ENCODE measurements at places on chromosomes 6 and 20.

DNA sequence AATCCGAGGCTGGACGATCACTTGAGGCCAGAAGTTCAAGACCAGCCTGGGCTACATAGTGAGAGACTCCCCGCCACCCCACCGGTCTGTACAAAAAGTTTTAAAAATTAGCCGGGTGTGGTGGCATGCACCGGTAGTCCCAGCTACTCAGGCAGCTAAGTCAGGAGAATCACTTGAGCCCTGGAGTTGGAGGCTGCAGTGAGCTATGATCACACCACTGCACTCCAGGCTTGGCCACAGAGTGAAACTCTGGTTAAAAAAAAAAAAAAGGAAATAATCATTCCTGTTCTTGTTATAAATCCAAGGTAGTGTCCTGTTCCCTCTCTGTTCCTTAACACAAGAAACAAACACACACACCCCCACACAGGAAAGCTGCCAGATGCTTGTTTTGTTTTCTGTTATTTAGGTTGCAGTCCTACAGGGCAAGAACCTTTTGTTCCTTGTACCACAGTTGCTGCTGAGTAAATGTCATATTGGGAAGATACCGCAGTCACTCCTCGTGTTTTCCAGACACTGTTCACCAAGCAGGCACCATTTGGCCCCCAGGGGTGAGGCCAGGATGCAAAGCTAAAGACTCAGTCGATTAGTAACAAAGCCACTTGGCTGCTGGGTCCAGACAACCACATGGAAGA is 28.9 kb downstream of the ASIP start:
- DNase-seq = no peak
- H3K4me3 ChIP-seq = no peak overlapping the region
- peaks cover 11% of the 10 kb centered on the region for H3K36me3 ChIP-seq
- no peak overlapping the region for H3K27ac ChIP-seq
- no peaks in the 10 kb centered on the region for H3K27me3 ChIP-seq

GRCh38 chr6:6409397-6410030 is 89.1 kb upstream of the F13A1 start:
- H3K27ac ChIP-seq = no peak overlapping the region
- H3K4me3 ChIP-seq = no peak overlapping the region
- no peaks in the 10 kb centered on the region for H3K36me3 ChIP-seq
- H3K4me1 ChIP-seq = no peaks in the 10 kb centered on the region
- H3K27me3 ChIP-seq = peaks cover 23% of the 10 kb centered on the region

DNA sequence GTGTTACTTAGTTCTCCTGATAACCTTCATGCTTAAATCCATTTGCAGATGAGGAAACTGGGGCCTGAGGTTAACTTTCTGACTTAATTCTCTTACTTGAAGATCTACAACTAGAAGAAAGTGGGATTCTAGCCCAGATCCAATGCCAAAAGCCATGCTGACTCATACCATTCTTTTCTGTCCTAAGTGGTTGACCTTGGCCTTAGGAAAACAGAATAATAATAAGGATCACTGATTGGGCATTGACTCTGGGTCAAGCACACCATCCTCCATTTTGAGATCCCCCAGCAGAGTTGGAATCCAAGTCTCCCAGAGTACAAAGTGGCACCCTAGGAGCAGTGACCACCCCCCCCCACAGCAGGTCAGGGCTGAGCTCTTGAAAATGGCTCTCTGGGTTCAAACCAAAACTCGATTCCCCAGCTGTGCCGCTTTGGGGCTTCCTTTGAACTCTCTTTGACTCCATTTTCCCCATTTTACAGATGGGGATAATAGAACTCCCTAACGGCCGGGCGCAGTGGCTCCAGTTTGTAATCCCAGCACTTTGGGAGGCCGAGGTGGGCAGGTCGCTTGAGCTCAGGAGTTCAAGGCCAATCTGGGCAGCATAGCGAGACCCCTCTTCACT is 12.8 kb upstream of the ZNF217 start:
- peaks cover 21% of the 10 kb centered on the region for H3K4me1 ChIP-seq
- H3K4me3 ChIP-seq = no peak overlapping the region
- no peaks in the 10 kb centered on the region for H3K27me3 ChIP-seq
- no peak for DNase-seq
- no peak overlapping the region for H3K27ac ChIP-seq

DNA sequence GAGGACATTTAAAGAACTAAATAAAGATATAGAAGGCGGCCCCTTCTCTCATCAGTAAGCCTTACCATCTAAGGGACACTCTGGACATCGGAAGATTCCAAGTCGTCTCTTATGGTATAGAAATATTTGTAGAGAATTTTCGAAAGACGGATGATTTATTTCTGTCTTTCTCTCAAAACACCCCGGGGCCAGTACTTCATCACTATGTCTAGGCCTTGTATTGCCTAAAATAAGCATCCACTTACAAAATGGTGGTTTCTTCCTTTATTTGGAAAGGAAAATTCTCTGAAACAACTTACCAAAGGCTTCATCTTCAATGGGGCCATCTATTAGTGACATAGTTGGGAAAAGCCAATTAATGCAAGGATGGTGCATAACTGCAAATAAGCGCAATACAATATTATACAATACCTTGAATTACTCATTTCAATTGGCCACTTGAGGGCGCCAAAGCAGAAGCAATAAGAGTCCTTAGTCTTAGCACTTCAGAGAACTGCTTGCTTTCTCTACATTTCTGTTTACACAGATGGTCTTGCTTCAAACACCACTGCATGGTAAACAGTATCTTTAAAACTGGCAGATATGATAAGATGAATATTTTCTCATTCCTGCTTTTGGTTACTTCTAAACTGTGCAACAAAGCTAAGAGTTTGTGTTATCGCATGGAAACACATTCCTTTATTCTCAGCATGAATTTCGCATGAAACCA is 113.2 kb downstream of the VIP start:
- no peaks in the 10 kb centered on the region for H3K27me3 ChIP-seq
- H3K36me3 ChIP-seq = no peaks in the 10 kb centered on the region
- no peak overlapping the region for H3K27ac ChIP-seq

- peaks cover 6% of the 10 kb centered on the region for H3K36me3 ChIP-seq
- peak; percentile 79 for DNase-seq
- no peaks in the 10 kb centered on the region for H3K27me3 ChIP-seq
- peaks cover 14% of the 10 kb centered on the region for H3K4me1 ChIP-seq
Measured at GRCh38 chr6:168968228-168968627, 285.4 kb downstream of the THBS2 start.

DNA sequence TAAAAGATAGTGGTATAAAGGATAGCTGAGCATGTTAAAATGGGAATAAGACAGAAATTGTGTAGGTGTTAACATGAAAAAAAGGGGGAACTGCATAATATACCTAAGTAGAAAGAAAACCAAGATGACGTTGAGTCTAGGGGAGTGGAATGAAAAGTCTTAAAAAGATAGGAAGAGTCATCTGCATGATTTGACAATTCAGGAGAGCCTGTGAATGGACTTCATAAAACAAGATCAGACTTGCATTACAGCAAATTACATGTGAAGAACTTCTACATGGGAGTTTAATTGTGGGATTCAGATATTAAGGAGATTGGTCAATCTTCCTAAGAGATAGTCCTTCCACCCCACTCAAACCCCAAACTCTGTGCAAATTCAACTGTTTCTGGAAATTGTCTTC is 85.5 kb downstream of the WASF1 start:
- H3K4me3 ChIP-seq = no peak overlapping the region
- H3K27ac ChIP-seq = no peak overlapping the region
- peaks cover 9% of the 10 kb centered on the region for H3K4me1 ChIP-seq
- no peaks in the 10 kb centered on the region for H3K27me3 ChIP-seq
- no peaks in the 10 kb centered on the region for H3K36me3 ChIP-seq
- DNase-seq = no peak

DNA sequence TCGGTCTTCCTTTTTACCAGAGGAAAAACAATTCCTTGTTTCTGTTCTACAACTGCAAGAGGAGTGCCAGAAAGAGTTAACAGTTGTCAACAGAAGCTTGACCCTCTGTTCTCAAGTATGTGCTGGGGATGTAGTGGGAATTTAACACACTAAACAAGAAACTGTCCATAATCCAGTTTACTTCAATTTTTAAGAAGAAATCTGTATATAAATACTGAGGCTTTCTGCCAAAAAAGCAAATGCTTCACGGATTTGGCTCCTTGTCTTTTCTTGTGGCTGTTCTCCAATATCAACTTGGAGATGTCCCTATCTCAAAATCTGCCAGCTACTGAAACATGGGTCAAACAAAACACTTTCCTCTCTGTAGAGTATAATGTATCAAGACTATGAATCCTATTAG is 26.8 kb downstream of the REV3L start:
- H3K27ac ChIP-seq = no peak overlapping the region
- no peak for DNase-seq
- no peaks in the 10 kb centered on the region for H3K36me3 ChIP-seq
- no peaks in the 10 kb centered on the region for H3K4me1 ChIP-seq
- H3K4me3 ChIP-seq = no peak overlapping the region
- H3K27me3 ChIP-seq = no peaks in the 10 kb centered on the region

- no peaks in the 10 kb centered on the region for H3K36me3 ChIP-seq
- H3K4me3 ChIP-seq = no peak overlapping the region
- no peak overlapping the region for H3K27ac ChIP-seq
- no peak for DNase-seq
Measured at GRCh38 chr6:19830171-19830570, 7.0 kb upstream of the ID4 start.

GRCh38 chr20:63690898-63691710 is 5.3 kb upstream of the TNFRSF6B start:
- H3K36me3 ChIP-seq = peaks cover 96% of the 10 kb centered on the region
- H3K27me3 ChIP-seq = no peaks in the 10 kb centered on the region
- no peak for DNase-seq
- H3K27ac ChIP-seq = peak overlapping the region; percentile 83
- peaks cover 25% of the 10 kb centered on the region for H3K4me1 ChIP-seq

GRCh38 chr6:158405933-158406332 is 93.7 kb downstream of the TULP4 start:
- H3K36me3 ChIP-seq = peaks cover 14% of the 10 kb centered on the region
- no peak for DNase-seq
- H3K4me3 ChIP-seq = peak overlapping the region; percentile 43
- peak overlapping the region; percentile 82 for H3K27ac ChIP-seq
- H3K27me3 ChIP-seq = no peaks in the 10 kb centered on the region

DNA sequence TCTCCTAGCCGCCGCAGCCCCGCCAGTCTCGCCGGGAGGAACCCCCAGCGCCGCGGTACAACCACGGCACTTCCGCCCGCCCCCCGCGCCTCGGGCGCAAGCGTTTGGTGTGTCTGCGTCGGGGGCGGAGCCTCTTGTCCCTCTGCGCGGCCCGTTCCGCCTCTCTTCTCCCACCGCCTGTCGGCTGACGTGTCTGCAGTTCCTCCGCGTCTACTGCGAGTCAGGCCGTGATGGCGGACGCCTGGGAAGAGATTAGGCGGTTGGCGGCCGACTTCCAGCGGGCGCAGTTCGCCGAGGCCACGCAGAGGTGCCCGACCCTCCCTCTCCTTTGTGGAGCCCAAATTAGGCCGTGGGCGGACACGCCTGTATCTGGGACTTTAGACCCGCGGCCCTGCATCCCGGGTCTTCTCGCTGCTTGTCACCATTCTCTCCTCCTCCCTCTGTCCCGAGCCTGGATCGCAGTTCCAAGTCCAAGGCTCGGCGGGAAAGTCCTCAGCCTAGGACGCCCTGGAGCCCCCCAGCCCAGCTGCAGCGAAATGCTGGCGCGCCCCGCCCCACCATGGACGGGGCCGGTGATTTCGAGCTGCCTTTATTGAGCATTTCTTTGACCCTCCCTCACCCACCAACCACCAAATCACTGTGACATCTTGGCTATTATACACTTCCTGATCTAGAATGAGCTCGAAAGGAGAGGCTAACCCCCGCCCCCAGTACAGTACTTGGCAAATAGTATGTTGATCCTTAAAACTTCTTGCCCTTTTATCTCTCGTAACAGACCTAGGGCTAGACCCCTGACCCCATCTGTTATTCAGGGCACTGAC is at the start of gene UFL1:
Gene UFL1, plus strand, starts transcription at position 163 of the 821 bp plus-strand sequence. Its CDS starts 68 bp downstream, at position 231.
- H3K27me3 ChIP-seq = no peaks in the 10 kb centered on the region
- peak; percentile 93 for DNase-seq
- H3K36me3 ChIP-seq = peaks cover 45% of the 10 kb centered on the region
- H3K4me3 ChIP-seq = peak within 1 kb of the TSS; percentile 98
- H3K27ac ChIP-seq = peak within 1 kb of the TSS; percentile 99

- H3K27me3 ChIP-seq = peaks cover 32% of the 10 kb centered on the region
- no peak for DNase-seq
- H3K4me3 ChIP-seq = no peak overlapping the region
- H3K4me1 ChIP-seq = peaks cover 19% of the 10 kb centered on the region
- H3K27ac ChIP-seq = no peak overlapping the region
Measured at GRCh38 chr6:34524971-34525370, 31.2 kb downstream of the SPDEF start.

GRCh38 chr6:130447374-130447773 is 81.6 kb downstream of the TMEM200A start:
- H3K36me3 ChIP-seq = no peaks in the 10 kb centered on the region
- no peak overlapping the region for H3K4me3 ChIP-seq
- H3K4me1 ChIP-seq = no peaks in the 10 kb centered on the region
- no peak overlapping the region for H3K27ac ChIP-seq
- no peaks in the 10 kb centered on the region for H3K27me3 ChIP-seq

- H3K4me3 ChIP-seq = no peak overlapping the region
- no peaks in the 10 kb centered on the region for H3K36me3 ChIP-seq
- H3K27ac ChIP-seq = no peak overlapping the region
- H3K27me3 ChIP-seq = no peaks in the 10 kb centered on the region
- H3K4me1 ChIP-seq = no peaks in the 10 kb centered on the region
Measured at GRCh38 chr6:1665214-1665613, 55.5 kb downstream of the FOXC1 start.

DNA sequence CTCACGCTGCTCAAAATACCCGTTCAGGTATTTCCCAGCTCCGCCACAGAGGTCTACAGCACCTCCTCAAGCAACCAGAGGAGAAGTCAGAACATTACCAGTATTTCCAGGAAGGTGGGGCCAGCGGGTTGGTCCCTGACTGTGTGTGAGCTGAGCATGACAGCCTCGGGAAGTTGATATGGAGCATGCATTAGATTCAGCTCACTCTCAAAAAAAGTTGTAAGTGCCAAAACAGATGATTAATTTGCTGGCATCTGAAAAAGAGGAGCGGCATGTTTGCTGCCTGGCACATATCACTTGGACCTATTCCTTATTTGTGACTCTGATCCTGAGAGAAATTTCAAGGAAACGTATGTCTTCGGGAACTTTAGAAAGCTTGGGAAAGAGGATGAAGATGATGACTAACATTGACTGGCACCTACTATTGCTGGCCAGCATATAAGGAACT is 32.3 kb downstream of the ELOVL2 start:
- H3K27me3 ChIP-seq = no peaks in the 10 kb centered on the region
- H3K36me3 ChIP-seq = no peaks in the 10 kb centered on the region
- H3K4me1 ChIP-seq = peaks cover 20% of the 10 kb centered on the region
- H3K27ac ChIP-seq = no peak overlapping the region
- H3K4me3 ChIP-seq = no peak overlapping the region
